ENCODE measurements at places on chromosomes 5 and 9. TPM values are rescaled to one million over a fixed set of nuclear protein-coding genes. Genes with fewer than 3 reads are reported as not detected.

DNA sequence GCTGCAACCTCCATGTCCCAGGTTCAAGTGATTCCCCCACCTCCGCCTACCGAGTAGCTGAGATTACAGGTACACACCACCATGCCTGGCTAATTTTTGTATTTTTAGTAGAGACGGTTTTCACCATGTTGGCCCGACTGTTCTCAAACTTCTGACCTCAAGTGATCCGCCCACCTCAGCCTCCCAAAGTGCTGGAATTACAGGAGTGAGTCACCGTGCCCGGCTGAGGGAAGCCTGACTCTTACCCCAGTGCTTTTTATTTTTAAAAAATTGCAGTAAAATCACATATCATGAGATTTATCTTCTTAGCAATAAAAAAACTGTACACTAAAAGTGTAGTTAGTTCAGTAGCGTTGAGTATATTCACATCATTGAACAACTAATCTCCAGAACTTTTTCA lies 105.3 kb downstream of the SLIT3 start:
- DNase-seq, result no peak

- no peak for DNase-seq
Observed at GRCh38 chr5:1686016-1686802, 113.4 kb downstream of the MRPL36 start.

GRCh38 chr9:93659044-93659836 lies 82.9 kb downstream of the PHF2 start:
- DNase-seq, result peak; percentile 35

DNA sequence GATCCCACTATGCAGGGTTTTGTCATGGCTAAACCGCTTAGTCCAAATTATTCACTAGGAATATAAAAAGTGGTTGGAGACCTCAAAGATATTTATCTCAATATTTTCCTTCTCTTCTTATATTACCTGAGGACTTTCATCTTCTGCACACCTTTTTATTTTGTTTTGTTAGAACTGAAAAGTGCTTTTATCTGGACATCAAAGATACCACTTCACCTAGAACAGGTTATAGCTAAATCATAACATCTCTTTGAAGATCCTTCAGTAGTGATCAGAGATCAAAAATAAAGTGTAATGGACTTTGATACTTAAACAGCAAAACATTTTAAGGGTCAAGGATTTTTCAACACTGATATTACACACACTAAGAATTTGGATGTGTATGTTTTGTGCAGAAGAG lies 160.2 kb downstream of the MCTP1 start:
- DNase-seq, result no peak

DNA sequence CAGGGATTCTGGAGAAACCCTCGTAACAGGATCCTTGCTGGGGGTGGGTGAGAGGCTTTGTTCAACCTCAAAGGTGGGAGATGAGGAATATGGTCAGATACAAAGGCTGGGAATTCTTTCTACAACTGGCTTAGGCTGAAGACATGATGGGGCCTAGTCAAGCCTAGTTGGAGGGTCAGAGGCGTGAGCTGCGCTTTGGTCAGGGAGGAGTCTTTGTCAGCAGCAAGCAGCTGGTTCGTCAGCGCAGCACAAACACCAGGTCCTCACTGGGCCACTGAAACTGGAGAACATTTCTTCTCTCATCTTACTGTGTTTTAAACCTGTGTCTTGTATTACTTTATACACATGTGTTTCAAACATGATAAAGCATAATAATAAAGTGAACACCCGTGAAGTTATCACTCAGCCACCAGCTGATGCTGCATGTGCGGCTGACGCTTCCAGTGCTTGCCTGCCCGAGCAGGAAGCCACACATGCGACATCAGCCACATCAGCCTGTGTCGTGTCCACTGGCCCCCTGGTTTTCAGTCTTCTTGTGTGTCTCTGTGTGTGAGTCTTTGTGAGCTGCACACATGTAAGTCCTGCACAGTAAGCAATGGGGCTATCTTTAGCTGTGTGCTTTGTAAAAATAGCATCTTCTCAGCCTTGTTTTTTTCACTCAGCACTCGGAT lies 81.5 kb downstream of the WNK2 start:
- no peak for DNase-seq

DNA sequence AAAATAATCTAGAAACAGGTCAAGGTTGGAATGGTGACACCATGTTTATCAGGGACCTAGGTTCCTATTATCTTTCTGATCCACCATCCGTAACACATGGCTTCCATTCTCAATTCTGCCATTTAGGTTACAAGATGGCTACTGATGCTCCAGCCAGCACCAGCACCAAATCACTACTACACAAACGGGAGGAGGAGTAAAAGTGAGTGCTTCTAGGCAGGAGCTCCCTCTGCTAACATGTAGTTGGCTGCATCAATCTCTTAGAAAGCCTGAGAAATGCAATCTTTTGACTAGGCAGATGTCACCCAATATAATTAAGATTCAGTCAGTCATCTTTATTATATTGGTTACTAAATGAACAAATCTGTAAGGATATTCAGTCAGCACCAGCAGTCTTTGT lies 515.9 kb downstream of the RAB3C start:
- DNase-seq, result no peak

DNA sequence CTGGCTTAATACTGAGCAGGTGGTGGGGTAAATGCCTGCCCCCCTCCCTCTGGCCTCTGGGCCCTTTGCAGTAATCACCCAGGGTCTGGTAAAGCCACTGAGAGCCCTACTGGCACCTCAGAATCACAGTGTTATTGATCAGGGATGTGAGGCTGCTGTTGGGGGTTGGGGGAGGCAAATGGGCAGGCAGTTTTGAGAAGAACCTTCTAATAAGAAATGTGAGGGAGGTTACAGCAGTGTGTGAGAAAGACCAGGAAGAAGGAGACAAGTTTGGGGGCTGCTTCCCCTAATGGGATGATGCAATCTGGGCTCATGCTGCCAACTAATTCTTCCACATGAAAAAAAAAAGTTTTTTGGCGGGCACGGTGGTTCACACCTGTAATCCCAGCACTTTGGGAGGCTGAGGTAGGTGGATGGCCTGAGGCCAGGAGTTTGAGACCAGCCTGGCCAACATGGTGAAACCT lies 3.1 kb upstream of the B4GALT7 start:
- no peak for DNase-seq

Gene MYO10
- not detected for total RNA-seq

Gene ZDHHC11B
- total RNA-seq, result not detected

Measured in natural killer cell treated with Interleukin-12 subunit alpha and Interleukin-12 subunit beta and Interleukin-15 and Interleukin-18, amount 100 ng/mL, for 72 hours (primary cell).